ENCODE measurements at places on chromosomes 12 and 14.

GRCh38 chr12:120071493-120072020 is 45.0 kb downstream of the RAB35 start:
- no peak for DNase-seq

DNA sequence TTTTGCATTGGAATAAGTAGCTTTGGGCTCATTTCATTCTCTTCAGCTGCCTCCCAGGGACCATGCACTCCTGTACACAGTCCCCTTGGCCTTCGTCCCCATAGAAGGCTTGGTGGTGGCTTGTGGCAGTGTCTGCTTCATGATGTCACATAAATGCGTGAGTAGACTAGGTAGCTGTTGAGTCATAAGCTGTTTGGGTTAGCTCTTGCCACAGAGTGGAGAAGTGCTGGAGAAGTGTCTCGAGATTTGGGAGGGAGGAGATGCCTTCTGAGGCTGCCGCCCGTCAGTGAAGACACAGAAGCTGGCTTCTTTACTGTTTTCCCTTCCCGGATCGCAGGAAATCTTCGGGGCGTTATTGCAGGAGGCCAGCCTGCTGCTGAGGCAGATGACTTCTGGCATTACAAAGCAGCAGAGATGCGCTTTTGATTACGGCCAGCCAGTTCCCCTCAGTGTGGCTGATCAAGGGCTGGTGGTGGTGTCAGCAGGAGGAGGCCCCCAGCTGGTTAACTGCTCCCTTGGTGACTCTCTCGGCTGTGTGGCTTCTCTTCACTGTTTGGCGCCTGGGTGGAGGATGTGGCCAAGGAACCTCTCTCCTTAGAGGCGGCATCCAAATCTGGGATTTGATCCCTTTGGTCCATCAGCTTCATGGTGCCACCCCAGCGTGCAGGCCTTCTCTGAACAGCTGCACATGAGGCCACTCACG is 67.6 kb downstream of the AACS start:
- no peak for DNase-seq

GRCh38 chr12:86265329-86265695 is 9.1 kb upstream of the MGAT4C start:
- DNase-seq: no peak

DNA sequence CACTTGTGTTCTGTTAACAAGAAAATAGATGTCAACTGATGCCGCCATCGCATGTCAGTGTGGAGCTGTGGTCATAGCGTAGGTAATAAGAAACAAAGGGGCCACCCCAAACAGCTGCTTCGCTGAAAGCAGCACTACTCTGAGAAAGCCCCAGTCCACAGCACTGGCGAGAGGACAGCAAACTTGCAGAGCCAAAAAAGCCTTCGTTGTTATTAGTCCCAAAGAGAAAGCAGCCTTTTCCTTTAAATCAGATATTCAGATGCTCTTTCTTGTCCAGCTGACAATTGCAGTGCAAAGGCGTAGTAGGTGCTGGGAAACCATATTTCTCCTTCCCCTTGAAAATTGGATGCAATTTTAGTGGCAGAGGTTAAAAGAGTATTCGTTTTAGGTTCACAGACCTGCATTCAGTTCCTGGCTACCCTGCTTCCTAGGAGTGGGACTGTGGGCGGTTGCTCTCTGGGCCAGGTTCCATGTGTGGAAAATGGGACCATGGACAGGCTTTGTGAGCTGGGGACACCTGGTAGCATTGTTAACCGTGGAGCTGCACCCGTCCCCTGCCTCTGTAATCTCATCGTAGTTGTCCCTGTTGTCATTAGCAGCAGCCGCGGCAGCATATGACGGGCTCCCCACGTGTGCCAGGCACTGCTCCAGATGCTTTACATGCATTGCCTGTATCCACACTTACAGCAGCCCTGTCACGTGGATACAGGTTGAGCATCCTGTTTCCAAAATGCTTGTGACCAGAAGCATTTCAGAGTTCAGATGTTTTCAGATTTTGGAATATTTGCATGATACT is 54.2 kb downstream of the ELK3 start:
- DNase-seq: no peak

GRCh38 chr14:99677231-99678140 is 6.6 kb upstream of the CYP46A1 start:
- no peak for DNase-seq

DNA sequence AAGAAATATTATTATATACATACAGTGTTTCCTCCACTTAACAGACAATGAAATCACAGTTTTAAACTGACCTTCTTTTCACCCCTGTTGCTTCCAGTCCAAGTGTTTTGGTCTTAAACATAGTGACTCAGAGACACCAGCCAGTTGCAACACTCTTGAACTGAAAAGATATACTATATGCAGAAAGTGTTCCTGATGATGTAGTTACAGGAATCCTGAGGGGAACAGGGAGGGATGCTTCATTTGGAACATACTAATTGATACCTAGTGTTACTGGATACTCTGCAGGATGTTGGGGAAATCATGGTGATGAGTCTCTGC is 420.8 kb downstream of the CCDC91 start:
- no peak for DNase-seq

GRCh38 chr14:92088494-92088893 is 17.9 kb downstream of the ATXN3 start:
- DNase-seq: no peak

DNA sequence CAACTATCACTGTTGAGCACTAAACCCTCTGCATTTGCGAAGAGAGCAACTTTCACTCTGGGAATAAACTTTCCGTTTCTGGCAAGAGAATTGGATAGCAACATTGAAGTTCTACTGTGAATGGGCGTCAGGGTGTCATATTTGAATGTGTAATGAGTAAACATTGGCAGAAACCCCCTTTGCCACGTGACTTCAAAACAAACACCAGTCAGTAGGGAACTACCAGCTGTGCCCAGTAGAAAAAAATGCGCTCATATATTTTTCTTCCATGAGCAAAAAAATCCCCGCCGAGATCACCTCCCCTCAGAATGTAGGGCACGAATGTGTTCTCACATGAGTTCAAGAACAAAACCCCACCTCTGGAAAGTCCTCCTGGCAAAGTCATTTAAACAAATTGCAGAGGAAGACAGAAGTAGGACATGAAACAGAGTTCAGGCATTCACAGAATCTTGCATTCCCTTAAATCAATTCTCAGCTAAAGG is 80.6 kb downstream of the BTG1 start:
- DNase-seq: no peak

DNA sequence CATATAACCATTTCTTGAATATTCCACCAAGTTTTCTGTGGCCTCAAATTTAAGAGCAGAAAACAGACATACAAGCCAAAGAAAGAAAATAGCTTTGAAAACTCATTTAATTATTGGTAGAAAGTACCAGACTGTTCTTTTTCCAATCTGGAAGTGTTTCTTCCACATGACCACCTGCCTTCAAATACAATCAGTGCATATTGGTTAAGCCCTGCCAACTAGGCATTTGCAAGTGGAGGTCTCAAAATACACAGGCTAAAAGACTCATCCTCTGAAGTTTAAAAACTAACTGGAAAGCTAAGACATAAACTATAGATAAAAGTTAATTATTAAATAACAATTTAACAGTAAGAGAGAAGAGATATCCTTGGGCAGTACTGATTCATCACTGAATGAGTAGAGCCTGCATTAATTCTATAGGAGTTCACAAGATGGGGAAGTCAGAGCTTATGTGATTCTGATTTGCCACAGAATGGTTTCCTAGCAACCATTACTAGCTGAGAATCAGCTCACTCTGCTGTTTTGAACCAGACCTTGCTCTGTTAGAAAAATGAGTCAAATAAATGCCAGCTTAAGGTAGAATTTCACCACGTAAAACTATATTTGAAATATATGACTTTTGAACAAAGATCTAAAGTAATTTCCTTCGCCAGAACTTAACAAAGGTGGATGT is 433.8 kb downstream of the FUT8 start:
- no peak for DNase-seq
